ENCODE measurements at places on chromosomes 6 and 20. TPM values are rescaled to one million over a fixed set of nuclear protein-coding genes. Genes with fewer than 3 reads are reported as not detected.

CDH22 gene
- polyA plus RNA-seq = not detected

GRCh38 chr6:54481091-54481490 is 172.8 kb downstream of the TINAG start:
- DNase-seq = no peak

EMILIN3 gene
- polyA plus RNA-seq = 7.7 TPM

DNA sequence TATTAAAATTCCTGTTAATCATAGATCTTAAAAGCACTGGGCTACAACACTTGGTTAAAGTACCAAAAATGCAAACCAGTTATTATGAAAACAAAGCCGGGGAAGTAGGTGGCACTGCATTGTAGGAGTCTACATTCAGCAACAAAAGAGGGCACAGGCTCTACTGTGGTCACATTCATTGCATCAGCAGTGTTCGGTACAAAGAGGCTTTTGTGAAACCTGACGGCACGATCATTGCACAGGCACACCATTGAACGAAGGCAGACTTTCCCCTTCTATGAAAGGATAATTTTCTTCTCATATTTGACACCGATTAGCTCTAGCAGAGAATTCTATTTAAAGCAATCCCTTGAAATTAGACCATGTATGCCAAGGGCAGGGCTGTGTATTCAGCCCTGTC is 44.6 kb upstream of the AGPAT4 start:
- DNase-seq = no peak

GRCh38 chr20:20710443-20711315 is 1.8 kb downstream of the RALGAPA2 start:
- no peak for DNase-seq

PLCB4 gene
- polyA plus RNA-seq = 18.9 TPM

GRCh38 chr6:30060606-30061091 is 416 bp upstream of the POLR1H start:
- DNase-seq = no peak

UST gene
- 11.5 TPM for polyA plus RNA-seq

MDN1 gene
- polyA plus RNA-seq = 57.7 TPM

SPEF1 gene
- 1.7 TPM for polyA plus RNA-seq

DNA sequence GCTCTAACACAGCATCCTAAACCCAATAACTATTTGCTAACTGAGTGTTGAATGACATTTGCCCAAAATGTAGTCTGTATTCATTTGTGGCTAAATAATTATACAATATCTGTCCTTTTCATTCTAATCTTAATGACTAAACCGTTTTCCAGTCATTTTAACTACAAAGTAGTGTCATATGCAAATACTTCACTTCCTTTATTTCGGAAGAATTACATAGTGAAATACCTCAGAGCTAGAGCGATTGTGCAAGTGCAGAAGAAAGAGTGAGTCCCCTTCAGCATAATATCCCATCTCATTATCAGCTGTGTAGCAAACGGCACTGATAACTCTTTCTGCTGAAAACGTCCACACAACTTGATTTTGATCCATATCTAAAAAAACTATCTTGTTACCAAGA is 66.2 kb downstream of the ROS1 start:
- DNase-seq = no peak

GRCh38 chr20:46559685-46560440 is 9.4 kb upstream of the OCSTAMP start:
- DNase-seq = no peak

- DNase-seq = no peak
These were observed 128.0 kb downstream of the RIN2 start for GRCh38 chr20:19885939-19886660.

GRCh38 chr6:56288347-56288746 is 41.0 kb upstream of the COL21A1 start:
- DNase-seq = no peak
